ENCODE measurements at places on chromosomes 12 and 14.

DNA sequence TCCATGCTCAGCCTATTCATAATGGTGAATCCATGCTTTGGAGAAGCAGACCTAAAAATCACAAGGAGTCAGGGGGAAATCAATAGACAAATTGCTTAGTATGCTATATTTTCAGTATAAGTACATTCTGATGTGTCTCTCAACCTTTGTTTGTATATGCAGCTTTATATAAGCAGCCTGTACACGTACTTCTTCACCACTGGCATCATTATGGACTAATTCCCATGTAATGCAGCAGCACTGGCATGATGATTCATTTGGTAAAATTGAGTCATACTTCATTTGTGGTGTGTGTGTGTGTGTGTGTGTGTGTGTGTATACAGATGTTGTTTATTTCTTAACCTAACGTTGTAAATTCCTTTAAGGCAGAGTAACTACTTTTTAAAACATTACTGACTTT is 10.9 kb downstream of the DCP1B start:
- DNase-seq, result no peak

GRCh38 chr14:54673193-54674045 is 106.5 kb downstream of the SAMD4A start:
- no peak for DNase-seq

DNA sequence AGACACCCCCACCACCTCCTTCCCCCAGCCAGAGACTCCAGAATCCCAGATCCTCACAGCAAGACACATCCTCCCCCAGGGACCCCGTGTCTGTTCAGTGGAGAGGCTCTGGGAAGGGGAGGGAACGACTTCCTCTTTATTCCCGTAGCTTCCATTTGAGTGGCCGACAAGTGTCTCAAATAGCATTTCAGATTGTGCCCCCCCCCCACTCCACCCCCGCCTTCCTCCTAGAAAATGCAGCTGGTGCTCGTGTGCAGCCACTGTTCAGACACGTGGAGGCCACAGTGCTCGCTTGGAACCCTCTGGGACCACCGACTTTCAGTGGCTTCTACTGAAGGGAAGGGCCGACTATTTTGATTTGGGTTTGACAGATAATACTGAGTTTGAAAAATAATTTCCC is 14.3 kb downstream of the PPP2R5C start:
- DNase-seq, result no peak

GRCh38 chr12:79156846-79157463 is 292.4 kb downstream of the SYT1 start:
- no peak for DNase-seq

DNA sequence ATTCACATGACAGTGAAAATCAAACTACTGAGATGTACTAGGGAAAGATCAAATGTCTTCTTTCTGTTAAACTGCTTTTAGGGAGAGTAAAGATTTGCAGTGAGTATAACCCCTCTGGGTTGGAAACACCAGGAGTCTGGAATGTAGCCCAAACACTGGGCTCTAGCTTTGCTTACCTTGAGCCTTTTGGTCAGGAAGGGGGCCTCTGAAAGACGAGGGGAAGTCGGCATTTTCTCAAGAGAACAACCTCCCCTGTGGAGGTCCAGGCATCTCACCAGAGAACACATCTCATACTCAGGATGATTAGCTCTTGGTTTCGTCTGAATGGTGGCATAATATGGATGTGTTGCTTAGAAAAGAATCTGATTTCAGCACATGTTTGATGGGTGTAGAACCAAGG is 169.0 kb downstream of the ZFP36L1 start:
- DNase-seq, result no peak

DNA sequence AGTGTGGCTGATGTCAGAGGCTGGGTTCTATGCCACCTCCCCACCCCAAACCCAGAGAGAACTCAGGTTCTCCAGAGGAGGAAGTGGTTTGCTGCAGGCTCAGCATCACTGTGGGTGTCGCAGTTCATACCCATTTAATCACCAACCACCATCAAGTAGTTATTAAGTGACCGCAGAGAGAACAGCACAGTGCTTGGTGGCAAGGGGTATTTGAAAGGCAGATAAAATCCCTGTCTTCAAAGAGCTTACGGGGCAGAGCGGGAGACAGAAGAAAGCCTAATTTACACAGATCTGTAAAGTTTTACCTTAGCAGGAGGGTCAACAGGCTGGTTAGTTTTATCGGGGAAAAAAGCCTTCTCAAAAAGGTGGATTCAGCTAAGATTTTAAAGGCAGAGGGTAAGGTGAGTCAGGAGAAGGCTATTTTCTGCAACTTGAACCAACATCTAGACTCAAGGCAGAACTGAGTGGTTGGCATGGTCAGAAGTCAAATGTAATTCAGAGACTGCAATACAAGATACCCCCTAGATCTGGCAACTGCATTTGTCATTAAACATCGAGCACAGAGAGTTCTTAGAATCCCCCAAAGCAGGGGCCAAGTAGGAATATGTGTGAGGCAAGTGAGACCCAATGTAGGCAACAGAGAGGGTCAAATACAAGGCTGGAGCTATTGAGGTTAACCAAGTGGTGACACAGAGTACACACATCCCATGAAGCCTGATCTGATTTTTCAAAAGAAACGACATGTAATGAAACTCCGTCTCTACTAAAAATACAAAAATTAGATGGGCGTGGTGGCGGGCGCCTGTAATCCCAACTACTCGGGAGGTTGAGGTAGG is 13.2 kb downstream of the PXN start:
- no peak for DNase-seq

DNA sequence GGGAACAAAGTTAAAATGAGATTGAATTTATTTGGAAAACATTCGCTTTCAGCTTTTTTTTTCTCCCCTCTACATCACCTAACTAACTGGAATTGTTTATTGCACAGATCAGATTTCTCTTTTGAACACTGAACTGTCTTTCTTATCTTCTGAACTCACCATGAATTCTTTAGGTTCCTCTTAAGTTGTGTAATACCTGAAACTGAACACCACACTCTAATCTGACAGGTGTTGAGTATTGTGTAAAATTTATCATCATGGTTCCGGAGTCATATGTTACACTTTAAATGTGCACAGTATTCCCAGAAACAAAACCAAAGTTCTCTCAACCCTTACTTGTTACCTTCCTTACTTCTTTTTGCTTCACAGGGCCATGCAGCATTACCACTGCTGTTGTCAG is 66.8 kb downstream of the TGFB3 start:
- DNase-seq, result no peak

DNA sequence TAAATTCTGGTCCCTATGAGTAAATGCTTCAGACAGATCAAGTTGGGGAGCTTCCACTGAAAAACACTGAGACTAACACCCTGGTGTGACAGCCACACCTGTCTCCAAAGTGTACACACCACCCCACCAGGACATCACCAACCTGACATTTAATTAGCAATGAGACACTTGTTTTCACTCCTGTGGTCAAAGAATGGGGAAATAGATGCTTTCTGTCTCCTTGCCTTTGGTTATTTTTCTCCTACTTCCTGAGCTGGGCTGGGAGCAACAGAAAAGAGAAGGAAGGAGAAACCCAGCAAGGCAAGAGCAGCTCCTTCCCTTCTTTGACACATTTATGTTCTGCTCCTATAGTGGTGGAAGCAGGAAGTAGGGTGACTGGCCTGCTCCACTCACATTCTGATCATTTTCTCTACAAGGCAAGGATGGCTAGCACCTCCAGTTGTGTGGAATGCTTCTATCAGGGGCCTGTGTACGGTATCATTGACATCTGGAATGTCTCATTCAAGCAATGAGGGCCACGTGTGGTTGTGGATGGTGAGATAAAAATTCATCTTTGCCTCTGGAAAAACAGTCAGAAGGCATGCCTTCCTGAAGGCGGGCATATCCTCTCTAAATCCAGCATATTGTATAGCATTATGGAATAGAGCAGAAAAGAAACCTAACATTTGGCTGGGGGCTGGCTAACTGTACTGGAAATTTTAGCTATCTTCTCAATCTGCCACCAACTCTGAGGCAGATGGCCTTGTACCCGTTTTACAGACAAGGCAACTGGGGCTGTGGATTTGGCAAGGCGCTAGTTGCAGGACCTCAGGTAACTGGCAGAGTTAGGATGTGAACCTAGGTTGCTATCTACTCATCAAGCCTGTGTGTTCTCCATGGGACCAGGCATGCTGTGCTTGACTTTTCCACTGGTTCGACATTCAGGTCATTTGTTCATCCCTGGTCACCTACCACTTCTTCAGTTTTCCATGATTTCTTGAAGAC is 24.8 kb upstream of the LGALS3 start:
- DNase-seq, result no peak

DNA sequence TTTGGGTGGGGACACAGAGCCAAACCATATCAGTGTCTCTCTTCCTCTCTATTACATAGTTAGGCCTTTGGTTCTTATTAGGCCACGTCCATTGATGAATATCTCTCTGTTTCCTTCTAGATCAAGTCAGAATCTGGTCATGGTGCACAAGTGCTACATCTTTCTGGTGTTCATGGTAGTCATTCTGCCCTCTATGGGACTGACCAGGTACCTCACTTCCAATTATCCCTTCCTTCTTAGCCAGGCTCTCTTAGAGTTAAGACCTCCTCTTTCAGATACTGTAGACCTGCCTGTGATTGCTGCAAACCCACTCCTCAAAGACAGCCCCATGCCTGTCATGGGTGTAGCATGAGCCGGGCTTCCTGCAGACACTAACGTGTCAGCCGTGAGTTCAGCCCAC is 25.2 kb downstream of the NGB start:
- DNase-seq, result no peak

DNA sequence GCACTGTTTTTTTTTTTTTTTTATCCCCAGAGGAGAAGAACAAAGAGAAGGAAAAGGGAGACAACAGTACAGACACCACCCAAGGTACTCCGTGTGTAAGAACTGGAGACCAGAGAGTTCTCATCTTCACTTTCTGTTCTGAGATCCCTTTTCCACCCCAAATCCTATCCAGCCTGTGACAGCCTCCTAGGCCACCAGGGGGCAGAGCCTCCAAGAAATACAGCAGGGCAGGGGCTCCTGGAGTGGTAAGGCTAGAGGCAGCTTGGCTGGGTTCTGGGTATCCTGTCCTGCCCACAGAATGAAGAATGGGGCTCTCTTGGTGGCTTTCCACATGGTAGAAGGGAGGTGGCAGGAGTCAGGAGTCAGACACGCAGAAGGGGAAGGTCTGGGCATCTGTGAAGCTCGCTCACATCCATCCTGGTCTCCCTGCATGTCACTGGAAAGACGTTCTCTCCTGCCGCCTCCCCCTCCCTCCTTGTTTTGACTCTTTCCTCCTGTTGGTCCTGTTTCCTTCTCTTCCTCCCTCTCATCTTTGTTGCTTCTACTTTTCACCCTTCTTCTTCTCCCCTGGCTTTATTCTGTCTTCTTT is 12.0 kb downstream of the CLSTN3 start:
- DNase-seq, result peak; percentile 20

- no peak for DNase-seq
Measured at GRCh38 chr12:89494411-89495231, 30.0 kb downstream of the GALNT4 start.

- no peak for DNase-seq
Measured at GRCh38 chr12:109463756-109464155, 13.3 kb downstream of the KCTD10 start.

DNA sequence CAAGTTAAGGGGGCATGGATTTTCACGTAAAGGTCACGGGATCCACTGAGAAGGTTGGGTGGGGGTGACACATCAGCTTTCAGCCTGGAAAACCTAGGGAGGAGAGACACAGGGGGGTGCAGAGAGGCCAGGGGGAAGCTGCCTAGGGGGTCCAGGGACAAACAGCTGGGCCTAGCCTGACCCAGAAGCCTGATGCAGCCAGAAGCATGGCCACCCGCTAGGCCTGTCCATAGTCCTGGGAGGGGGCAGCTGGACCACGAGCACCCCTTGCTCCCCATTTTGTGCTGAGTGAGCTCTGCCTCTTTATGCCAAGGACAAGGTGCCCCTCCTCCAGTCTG is 322.7 kb upstream of the RTL1 start:
- DNase-seq, result no peak

DNA sequence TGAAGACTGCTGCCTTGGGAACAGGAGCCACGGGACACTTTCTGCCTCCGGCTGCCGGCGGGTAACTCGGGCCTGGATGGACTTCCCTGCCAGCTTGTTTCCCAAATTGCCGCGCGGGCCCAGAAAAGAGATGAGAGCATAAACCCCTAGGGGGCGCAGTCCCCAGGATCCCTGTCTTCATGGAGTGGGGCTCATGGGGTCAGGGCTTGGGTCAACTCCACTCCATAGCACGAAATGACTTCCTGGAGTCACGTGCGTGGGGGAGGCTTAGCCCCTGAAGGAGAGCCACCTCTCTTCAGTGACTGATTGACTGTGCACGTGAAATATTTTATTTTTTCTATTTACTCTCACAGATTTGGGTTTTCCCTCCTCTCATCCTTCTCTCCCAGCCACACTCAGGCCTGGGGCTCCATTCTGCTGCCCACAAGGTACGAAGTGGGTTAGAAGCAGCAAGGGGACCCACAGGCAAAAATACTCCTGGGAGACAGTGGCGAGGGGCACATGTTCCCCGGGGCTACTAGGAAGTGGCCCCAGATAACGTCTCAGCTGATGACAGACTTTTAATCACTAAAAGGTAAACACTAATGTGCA is 10.0 kb downstream of the PGF start:
- no peak for DNase-seq

DNA sequence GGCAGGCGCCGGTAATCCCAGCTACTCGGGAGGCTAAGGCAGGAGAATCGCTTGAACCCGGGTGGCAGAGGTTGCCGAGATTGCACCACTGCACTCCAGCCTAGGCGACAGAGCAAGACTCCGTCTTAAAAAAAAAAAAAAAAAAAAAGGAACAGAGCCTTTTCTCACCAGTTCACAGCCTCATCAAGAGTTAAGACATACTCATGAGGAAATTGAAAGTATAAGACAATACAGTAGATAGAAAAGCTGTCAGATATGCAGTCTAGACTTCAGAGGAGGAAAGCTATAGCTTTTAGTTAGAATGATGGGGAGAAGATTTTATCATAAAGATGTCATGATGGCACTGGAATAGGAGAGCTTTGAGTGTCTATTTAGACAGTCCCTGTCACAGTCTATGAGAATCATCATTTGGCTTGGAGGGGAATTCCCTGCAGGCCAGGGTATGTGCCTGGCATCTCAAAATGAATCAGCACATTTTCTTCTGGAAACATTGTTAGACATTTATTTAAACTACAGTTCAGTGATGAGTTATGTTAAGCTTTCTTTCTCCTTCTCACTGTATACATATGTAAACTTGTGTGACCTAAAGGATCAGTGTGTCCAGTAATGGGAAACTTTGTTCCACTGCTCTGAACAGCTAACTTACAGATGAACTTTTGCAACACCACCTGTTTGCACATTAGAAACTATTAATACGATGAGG is 2.9 kb upstream of the RAB35 start:
- no peak for DNase-seq

GRCh38 chr12:7642287-7642686 is 23.4 kb downstream of the APOBEC1 start:
- DNase-seq, result no peak

GRCh38 chr12:45615268-45615667 is 114.2 kb upstream of the ARID2 start:
- DNase-seq, result peak; percentile 71

DNA sequence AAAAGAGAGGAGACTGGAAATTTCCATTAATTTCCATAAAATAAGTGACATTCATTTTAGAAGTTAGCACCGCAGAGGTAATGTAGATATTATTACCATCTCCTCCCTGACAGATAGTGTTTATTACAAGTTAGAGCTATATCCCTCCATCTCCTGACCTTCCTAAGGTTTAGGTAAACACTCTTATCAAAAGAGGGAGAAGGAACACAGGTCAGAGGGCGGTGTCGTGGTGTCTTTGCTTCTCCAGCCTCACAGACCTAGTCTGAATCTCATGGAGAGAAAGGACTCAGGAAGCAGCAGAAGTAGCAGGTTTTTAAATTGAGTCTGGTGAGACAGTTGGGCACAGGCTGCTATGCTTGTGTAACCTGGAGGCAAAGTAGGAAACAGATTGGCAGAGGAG is 11.5 kb upstream of the POC1B start:
- no peak for DNase-seq
